ENCODE measurements at places on chromosomes 6 and 20.

GRCh38 chr6:57262901-57263694, 41.0 kb upstream of the RAB23 start:
- no peak for ATAC-seq

DNA sequence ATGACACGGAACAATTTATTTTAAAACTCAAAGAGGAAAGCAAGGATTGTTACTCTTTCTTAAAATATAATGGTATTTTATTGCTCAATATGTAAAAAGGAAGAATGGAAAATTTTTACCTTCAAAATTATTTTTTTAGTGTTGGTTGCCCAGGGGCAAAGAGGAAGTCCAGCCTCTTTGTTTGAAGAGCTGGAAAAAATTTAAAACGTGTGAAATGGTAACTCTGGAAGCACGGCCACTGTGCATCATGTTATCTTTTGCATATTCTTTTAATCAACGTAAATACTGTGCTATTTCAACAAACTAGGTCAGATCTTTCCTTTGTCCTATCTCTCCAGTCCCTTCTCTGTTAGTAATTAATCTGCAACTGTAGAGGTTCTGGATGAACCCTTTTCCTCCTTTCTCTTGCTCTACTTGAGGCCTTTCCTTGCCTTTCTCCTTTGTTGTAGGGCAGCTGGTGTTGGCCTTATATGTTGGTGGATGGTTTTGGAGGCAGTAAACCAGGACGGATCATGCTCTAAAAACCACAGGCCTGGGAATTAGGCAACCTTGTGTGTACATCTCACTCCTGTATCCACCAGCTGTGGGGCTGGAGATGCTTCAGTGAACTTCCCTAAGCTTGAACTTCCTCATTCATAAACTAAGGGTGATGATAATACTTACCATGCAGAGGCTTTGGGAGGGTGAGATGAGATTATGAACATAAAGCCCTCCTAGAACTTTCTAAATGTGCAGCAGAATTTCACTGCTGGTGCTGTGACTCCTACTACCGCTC, 143.3 kb downstream of the PRL start:
- ATAC-seq: no peak

DNA sequence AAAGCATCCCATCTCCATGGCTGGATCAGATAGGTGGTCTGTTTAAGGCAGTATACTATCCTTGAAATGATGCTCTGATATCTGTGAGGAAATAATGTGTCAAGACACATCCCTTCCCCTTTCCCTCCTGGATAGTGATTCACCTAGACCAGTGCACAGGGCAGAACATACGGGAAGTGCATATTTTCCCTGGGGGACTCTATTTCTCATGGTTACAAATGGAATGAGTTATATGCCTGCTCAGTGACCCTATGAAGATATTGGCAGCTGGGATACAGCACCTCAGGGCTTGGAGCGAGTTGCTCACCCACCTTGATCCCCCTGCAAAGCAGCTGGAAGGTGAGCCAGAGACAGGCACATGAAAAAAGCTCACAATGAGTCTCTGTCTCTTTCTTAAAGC, 67.5 kb upstream of the PRL start:
- ATAC-seq: peak; percentile 84

DNA sequence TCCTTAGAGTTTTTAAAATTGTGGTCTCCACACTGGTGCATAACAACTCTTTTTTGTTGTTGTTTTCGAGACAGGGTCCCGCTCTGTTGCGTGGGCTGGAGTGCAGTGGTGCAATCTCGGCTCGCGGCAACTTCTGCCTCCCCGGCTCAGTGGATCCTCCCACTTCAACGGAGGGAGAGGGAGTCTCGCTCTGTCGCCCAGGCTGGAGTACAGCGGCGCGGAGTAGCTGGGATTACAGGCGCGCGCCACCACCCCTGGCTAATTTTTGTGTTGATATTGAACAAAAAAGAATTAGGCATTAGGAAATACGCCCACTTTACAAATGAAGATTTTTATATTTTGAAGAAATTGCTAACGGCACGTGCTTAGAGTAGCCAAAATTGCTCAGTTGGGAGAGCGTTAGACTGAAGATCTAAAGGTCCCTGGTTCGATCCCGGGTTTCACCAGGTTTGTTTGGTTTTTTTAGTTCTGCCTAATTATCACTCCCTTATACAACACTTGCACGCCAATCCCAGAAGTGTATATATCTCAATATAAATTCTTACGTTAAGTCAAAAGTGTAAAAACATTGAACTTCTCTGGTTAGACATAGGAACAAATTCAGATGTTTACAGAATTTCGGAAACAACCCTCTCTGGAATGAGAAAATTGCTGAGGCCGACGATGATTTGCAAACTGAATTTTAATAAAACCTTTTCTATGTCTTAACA, 159.6 kb downstream of the TRIM27 start:
- ATAC-seq: no peak

DNA sequence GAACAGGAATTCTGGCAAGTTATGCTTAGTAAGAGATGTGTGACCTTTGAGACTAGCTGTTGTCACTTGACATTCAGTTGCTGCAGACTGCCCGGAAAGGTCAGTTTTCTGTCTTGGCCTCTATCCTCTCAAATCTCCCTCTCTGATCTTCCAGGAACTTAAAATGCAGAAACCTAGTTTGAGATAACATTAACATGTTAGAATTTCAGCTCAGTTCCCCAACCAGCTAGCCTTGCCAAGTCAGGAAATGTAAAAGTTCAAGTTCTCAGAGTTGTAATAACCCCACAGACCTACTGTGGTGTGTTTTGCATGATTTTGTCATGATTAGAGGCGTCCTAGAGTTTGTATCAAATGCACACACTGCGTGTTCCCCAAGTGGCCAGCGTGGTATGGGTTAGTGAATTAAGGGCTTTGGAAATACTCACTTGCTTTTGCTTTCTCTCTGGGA, 46.6 kb downstream of the DUSP22 start:
- no peak for ATAC-seq

All from esophagus mucosa (tissue), 1 donor.